HS-27A (cell line): ENCODE measurements at places on chromosomes 5 and 9.

GRCh38 chr5:75847561-75848021, 130.4 kb upstream of the POC5 start:
- DNase-seq = no peak

- no peak for DNase-seq
Measured at GRCh38 chr9:20906326-20906725, 125.1 kb downstream of the HACD4 start.

DNA sequence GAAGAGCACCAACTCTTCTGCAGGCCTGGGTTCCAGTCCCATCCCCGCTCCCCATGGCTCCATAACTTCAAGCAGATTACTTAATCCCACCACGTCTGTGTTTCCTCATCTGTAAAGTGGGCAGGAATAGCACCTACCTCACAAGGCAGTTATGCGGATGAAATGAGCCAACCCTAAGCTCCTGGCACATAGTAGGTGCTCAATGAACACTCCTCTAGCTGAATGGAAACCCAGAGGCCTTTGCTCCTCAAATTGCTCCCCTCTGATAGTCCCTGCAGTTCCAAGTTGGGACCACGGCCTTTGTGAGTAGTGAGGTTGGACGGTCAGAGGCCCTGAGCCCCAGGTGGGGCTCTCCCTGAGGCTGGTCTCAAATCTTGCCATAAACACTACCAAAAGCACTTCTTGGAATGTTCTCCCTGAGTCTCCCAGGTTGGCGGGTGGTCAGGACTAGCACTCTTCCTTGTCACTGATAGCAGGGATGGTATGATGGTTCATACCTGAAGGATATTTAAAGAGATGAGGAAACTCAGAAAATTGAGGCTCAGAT, 35.5 kb upstream of the SYNPO start:
- DNase-seq = no peak

DNA sequence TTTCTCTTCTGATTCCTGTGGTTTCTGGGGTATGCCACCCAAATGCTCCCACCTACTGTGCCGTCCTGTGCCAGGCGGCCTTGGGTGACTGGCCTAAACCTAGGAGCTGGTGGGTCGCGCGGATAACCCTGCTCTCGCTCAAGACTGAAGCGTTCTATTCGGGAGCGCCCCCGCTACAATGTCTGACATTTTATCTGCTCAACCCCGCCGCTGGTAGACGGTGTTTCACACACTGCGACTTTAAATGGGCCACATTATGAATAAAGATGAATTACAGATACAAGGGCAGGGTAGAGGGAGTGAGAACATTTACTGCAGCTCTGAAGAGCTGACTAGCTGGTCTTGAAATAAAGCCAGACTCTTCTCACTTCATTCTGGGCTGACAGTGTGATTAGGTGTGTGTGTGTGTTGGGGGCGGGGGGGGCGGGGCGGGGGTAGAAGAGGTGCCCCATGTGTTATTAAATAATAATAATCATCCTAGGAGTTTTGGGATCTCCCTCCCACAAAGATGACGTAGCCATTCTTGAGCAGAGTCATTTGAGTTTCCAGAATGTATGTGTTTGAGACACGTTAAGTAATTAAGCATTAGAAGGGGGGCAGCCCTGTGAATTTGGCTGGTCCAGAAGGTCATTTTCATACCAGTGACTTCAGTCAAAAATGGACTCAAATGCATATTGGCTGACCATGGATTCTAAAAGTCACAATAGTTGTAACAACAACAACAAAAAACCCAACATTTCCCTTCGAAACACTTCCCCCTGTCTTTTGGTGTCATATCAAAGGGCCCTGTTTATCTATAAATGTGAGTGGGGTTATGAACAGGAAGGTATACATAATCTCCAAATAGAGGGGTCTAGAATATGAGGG, 1.0 kb upstream of the PTCH1 start:
- DNase-seq = no peak

GRCh38 chr5:138468966-138469539, 3.8 kb downstream of the EGR1 start:
- no peak for DNase-seq

DNA sequence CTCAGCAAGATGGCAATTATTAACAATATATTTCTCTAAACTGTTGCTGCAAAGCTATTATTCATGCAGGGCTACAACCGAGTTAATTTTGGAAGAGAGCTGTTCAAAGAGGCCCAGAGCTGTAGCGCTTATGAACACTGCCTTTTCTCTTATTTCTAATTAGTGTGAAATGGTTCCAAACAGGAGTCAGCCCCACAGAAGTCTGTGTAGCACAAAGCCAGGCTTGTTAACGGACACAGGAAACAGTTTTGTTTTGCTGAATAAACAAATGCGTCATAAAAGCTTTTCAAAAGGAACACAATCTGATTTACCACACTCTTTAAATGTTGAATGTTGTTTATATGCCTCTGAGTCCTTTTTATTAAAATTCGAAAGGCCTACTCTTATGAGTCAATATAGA, 396.5 kb downstream of the ANXA1 start:
- DNase-seq = no peak

- DNase-seq = no peak
Measured at GRCh38 chr9:125494653-125494915, 212.4 kb downstream of the MAPKAP1 start.

GRCh38 chr5:78887384-78888118, 97.6 kb downstream of the ARSB start:
- no peak for DNase-seq

DNA sequence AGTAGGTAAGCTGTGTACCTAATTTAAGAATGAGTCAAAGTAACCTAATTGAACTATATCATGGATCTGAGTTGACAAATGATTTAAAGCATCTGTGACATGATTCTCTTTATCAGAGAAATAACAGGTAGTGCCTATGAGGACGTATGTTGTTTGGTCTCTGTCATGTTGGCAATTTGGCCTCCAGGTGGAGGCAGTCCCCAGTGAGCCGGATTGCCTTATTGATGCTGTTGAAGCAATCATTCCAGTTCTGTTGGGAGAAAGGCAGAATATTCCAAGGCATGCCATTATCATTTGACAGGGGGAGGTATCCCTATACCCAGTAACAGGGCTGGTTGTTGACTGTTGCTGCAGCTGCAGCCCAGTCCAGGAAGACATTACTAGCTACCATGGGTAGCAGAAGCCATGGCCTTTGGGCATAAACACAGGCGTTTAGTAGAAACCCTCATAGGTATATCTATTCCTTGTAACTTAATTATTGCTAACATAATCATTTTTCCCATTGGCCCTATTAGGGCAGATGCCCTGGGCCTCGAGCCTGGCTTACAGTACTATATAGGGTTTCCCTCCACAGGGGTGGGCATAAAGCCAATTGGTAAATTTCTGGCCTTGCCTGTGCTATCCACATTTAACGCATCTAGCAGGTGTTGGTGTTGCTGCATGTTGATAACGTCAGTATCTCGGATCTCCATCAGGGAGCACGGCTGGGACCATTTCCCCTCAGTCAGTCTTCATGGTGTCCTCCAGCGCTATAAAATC, 12.2 kb upstream of the SLC22A4 start:
- no peak for DNase-seq

GRCh38 chr9:110260911-110261310, 4.6 kb upstream of the TXN start:
- no peak for DNase-seq

GRCh38 chr5:178522361-178522760, 67.8 kb downstream of the COL23A1 start:
- DNase-seq = no peak

GRCh38 chr5:177595991-177596774, 3.7 kb upstream of the B4GALT7 start:
- DNase-seq = no peak

GRCh38 chr5:154211641-154212390, 21.3 kb downstream of the GALNT10 start:
- no peak for DNase-seq

- no peak for DNase-seq
Measured at GRCh38 chr9:94746541-94747370, 20.3 kb downstream of the AOPEP start.

DNA sequence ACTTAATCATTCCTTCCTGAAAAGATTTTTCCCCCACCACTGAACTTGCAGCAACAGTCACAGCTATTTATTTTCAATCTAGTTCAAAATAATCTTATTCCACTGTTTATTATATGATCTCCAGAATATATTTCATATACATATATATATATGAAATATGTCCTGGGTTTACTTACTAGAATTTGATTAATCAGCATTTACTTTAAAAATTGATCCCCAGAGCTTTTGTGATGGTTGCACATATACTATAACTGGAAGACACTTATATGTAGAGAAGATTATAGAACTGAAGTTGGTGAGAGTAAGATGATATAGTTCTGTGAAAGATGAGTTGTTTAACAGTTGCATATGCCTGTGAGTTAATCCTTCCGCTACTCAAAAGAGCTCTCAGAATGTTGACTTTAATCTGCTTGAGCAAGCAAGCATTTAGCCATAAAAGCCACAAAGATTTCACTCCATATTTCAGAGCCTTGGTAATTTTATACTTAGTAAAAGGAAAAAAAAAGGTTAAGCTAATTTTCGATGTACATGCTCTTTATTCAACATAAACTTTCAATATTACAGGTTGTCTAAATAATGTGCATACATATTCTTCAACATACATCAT, 399.3 kb upstream of the CDH9 start:
- DNase-seq = no peak

DNA sequence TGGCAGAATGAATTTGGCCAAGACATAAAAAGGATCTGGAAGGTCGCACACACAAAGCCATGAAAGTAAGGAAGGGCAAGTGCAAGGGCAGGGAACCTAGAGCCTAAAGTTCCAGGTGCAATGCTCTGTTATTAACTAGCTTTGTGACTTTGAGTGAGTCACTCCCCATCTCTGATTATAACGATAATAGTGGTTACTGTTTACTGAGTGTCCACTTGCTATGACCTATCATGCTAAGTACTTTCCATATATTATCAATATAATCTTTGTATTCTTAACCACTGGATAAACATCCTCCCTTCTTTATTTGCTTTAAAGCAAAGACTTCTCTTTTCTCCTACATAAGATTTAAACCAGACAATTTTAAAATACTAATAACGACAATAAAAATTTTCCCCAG, 504.6 kb upstream of the BRINP1 start:
- DNase-seq = no peak

GRCh38 chr9:1966725-1967366, 48.3 kb upstream of the SMARCA2 start:
- no peak for DNase-seq

- DNase-seq = no peak
Measured at GRCh38 chr5:17157916-17158529, 59.4 kb upstream of the BASP1 start.

DNA sequence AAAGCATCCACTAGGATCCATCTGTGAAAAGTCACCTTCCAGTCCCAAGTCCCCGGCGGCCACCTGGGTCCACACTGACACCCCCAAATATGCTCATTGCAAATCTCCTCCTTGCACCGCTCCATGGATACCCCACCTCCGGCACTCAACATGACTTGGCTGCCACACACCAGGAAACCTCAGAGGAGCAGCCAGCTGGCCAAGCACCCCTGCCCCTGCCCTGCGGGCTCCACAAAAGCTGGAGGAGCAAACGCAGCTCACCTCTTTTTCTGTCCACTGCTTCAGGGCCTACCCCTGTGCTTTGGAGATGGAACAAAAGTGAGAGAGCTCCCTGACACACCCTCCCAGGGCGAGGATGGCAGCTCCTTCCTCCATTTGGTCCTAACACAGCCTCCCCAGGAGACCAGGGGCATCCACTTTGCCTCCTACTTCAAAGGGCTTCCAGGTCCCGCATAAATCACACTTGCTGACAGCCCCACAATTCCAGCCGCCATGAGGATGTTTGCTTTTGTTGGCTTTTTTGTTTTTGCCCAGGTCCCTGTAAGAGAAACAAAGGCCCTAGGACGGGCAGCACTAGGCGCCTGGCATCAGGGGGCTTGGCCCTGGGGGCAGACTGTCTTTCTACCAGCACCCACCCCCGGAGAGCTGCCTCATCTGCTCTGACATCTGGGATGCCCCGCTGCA, 14.8 kb downstream of the ROR2 start:
- no peak for DNase-seq

DNA sequence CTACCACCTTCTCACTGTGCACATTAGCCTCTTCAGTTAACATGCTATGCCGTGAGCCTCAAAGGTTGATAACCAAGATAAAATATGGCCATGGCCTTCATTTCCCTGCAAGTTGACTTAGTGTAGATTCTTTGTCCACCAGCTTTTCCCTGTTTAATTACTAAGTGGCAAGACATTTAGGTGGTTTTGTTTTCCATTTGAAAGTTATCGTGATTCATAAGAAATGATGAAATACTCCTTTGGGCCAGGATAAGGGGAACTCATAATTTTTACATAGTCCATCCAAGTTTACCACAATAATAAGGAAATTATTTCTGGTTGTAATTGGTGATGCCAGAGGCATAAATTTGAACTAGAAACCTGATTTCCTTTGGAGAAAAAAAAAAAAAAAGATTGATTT, 609.6 kb downstream of the TAF11L14 start:
- DNase-seq = no peak

DNA sequence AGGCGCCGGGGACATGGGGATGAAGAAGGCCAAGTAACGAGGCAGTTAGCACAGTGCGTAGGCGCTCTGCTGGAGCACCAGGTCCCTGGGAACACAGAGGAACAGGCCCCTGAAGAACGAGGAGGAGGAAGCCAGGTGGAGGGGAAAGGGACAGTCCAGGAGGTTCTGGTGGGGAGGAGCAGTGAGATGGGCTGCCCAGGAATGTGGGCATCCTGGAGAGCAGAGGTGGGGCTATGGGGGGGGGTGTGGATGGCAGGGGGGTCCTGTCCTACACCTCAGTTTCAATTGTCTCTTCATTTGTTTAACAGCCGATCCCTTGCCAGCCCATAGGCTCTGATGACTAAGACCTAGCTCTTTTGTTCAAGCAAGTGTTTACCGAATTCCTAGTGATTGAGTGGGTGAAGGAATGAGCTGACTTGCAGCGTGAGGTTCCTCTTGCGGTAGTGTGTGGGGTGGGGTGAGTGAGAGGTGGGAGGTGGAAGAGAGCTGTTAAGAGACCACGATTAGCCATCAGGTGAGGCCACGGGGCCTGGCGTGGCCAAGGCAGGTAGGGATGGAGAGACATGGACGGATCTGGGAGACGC, 8.4 kb upstream of the PHYHD1 start:
- peak; percentile 77 for DNase-seq

- DNase-seq = no peak
Measured at GRCh38 chr5:143205883-143206195, 197.6 kb downstream of the NR3C1 start.

DNA sequence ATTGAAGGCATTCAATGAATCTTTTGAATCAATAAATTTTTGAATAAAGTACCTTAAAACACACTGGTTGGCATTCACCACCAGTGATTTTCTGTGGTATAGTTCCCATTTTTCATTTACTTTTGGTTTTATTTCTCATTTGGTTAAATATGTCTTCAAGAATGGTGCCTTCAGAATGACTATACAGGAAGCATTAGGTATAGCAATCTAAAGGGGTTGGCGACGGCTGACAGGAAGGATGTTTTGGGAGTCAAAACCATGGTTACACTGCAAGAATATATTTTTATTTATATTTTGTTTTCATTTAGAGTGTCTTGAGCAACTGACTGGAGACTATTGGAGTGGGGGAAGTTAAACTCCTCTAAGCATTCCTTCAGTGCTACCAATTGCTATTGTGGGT, 235.7 kb downstream of the HTR1A start:
- DNase-seq = no peak

GRCh38 chr5:176596689-176597416, 13.1 kb downstream of the GPRIN1 start:
- DNase-seq = no peak
